ENCODE measurements at places on chromosomes 12 and 14. TPM values are rescaled to one million over a fixed set of nuclear protein-coding genes. Genes with fewer than 3 reads are reported as not detected.

Gene ATG14
- polyA plus RNA-seq, result 3.5 TPM

Gene OS9
- 161 TPM for polyA plus RNA-seq

Gene RERG
- polyA plus RNA-seq, result 4.9 TPM

- H3K4me3 ChIP-seq, result no peak overlapping the region
- no peaks in the 10 kb centered on the region for H3K36me3 ChIP-seq
Measured at GRCh38 chr12:14216405-14217294, 148.8 kb upstream of the ATF7IP start.

- no peaks in the 10 kb centered on the region for H3K27me3 ChIP-seq
- no peaks in the 10 kb centered on the region for H3K36me3 ChIP-seq
- H3K27ac ChIP-seq, result no peak overlapping the region
- no peak for DNase-seq
Measured at GRCh38 chr12:58306266-58307000, 365.1 kb downstream of the ATP23 start.
